ENCODE measurements at places on chromosomes 5 and 9.
A peak's percentile ranks its signal among the peaks of the same experiment; 100 is the strongest.

DNA sequence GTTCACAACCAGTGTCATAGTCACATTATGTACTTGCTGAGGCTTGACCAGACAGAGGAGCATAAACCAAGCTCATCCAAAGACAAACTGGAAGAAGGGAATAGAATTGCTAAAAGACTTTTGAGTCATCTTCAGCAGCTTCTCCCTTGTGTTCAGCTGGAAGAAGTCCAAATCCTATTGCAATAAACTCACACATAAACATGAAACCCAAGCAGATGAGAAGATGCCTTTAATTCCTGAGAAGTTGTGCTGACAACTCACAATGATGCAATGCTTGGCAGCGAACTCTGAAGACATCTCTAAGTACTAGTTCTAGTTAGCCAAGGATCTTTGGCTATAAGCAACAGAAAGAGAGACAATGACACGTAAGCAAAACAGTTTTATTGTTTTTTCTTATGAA is 642.1 kb downstream of the KCTD16 start:
- DNase-seq, result no peak

DNA sequence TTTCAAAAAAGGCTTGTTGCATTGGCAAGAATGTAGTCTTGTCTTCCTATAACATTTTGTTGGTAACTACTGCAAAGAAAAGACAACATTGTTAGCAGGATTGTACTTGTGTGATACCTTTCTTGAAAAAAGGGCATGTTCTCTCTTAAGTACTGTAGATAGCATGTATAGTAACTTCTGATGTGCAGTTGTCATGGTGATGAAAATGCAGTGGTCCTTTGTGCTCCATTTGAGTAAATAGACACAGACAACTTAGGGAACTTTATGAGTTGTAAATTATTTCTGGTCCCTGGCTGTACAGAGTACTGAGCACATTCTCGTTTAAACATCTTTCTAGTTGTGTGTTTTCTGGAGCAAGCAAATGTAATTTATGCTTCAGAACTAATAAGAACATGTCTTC is 103.3 kb downstream of the CD180 start:
- no peak for DNase-seq

DNA sequence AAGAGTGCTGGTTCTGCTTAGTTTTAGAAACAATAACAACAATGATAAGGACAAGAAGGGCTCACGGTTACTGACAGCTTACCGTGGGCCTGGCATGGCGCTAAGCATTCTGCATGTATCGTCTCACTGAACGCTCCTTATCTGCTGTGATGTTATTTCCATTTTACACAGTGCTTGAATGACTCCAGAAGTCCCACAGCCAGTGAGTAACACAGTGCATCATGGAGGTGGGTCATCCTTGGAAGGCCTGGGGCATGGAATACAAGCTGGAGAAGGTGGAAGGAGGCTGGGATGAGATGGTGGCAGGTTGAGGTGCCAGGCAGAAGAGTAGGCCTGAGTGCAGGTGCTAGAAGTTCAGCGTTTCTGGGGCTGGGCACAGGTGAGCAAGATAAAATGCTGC is 36.5 kb upstream of the FAT2 start:
- DNase-seq, result no peak

GRCh38 chr5:4847766-4848165 is 292.4 kb upstream of the ADAMTS16 start:
- no peak for DNase-seq

DNA sequence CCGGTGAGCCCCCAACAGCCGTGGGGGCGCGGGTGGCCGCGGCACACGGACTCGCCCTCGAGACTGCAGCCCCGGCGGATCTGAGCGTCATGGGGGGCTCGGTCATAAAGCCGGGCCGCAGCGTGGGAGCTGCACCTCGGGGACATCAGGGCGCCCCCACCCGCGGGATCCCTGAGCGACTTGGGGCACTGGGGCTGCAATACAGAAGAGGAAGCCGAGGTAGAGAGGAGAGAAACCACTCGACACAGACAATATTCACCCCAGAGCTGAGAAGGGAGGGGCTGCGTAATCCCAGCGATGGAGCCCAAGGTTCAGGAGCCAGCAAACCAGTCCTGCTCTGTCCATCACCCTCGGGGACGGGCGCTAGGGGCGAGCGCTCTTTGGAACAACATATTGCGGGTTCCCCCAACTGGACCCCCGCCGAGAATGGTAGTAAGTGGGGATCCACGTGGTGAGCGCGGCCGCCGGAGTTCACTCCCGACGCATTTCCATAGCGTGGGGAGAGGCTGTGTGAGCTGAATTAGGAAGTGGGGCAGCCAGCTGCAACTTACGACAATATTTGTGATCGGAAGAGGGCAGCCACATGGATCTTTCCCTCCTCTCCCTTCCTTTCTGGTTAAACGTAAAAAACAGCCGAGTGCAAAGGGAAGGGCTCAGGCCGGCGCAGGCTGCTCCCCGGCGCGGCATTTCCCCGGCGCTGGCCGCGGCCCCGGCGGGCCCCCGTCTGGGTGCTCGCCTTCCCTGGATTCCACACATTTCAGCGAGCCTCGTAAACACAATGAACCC is 9.9 kb downstream of the PTCH1 start:
- no peak for DNase-seq

DNA sequence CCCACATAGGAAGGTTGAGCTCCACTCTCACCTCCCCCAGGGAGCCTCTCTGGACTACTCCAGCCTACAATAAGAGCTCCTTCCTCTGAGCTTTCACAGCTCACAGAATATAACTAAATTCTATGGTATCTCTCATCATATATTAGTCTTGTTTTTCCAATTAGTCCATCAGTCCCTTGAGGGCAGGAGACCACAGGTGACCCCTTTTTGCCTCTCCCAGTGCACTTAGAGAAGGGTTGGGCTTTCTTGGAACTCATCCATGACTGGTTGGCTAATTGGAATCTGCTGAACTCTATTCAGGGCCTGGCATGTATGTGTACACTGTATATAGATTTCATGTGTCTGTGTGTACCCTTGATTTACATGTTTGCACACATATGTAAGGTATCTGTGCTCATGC is 50.4 kb upstream of the ARAP3 start:
- DNase-seq, result no peak

- no peak for DNase-seq
These were observed 63.4 kb downstream of the ALDH7A1 start for GRCh38 chr5:126531543-126532120.

DNA sequence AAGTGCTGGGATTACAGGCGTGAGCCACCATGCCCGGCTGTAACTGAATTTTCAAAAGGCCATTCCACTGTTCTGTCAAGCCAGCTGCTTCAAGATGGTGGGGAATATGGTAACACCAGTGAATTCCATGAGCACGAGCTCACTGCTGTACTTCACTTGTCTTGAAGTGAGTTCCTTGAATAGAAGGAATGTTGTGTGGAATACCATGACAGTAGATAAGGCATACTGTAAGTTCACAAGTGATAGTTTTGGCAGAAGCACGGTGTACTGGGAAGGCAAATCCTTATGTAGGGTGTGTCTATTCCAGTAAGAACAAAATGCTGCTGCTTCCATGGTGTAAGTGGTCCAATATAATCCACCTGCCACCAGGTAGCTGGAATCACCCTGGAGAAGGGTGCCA is 6.6 kb upstream of the PRXL2C start:
- no peak for DNase-seq

GRCh38 chr9:134679616-134680392 is 38.2 kb downstream of the COL5A1 start:
- no peak for DNase-seq

GRCh38 chr5:137142346-137142745 is 356.8 kb downstream of the SPOCK1 start:
- DNase-seq, result no peak

- DNase-seq, result no peak
These were observed 18.4 kb downstream of the CAMK4 start for GRCh38 chr5:111242606-111243005.

DNA sequence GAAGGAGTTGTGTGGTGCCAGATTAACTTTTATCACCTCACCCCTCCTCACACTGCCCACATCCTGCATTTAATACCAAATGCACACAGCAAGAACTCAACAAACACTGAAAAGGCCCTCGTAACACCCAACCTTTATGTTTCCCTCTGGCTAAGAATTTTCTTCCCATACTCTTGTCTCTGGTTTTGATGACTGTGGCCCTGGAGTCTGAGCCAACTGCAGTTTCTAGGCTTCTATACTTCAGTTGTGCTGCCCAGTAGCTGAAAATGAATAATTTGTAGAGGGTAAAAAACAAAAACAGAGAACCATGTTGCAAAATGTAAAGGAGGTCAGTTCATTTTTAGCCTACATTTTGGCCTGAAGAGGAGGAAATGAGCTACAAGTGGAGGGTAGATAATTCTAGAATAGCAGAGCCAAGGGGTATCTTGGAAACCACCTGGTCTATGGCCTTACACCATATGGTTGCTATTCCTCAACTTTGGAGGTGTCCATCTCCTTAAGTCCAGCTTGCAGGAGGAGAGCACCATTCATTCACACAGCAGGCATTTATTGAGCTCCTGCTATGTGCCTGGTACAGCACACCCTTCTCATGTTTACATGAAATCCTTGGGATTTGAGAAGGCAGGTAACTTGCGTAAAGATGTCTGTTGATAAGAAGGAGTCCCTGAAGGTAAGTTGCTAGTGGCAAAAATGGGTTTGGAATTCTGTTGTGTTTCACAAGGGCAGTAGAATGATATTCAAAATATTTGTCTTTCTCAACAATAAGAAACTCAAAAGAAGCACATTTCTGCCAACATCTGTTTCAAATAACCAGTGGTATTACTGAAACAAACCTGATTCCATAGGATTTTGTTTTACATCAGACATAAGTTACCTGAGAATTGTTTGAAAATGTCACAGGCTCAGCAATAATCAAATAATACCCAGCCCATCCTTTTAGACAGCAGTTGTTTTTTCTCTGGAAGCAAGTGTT is 83.8 kb upstream of the TNFAIP8 start:
- DNase-seq, result no peak

DNA sequence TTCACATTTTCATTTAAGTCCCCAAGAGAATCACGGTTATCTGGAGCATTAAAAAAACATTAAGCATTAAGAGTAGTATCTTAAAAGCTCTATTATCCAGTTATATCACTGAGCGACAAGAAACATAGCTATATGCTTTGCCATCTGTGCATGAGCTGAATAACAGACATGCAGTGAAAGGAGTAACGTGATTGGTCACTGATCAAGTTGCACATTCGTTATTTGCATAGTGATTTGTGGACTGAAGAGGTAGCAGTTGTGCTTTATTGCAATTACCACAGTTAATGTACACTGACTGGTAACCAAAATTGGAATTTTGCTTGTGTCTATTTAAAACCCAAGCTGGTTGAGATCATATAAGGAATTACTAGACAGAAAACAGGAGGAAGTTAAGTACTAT is 107.4 kb downstream of the MCTP1 start:
- DNase-seq, result no peak

- DNase-seq, result peak; percentile 63
These were observed at the start of gene SLC2A6 for GRCh38 chr9:133478851-133479711. TSS of gene SLC2A6 (minus strand) at chr9:133479099. CDS start at chr9:133479059, 40 bp downstream.

Data from activated CD8-positive, alpha-beta memory T cell treated with anti-CD3 and anti-CD28 coated beads for 4 hours (primary cell).